ENCODE measurements at places on chromosomes 11 and 22.

DNA sequence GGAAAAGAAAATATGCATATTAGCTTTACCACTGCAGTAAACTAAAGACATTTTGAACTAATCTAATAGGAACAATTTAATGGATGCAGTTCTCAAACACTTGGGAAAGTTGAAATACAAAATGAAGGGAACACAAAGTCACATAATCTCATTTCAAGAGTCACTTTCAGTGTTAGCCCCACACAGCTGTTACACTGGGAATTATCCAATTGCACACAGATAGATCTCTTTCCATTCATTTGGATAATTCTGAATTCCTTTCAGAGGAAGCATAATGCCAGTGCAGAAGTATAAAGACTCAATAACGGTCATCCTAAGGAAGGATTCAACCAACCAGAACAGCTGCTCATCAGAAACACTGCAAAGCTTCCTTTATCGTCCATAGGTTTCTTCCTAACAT lies 173.3 kb downstream of the GRIA4 start:
- no peak for DNase-seq

GRCh38 chr11:76672431-76673175 lies 2.1 kb upstream of the LRRC32 start:
- no peak for DNase-seq

DNA sequence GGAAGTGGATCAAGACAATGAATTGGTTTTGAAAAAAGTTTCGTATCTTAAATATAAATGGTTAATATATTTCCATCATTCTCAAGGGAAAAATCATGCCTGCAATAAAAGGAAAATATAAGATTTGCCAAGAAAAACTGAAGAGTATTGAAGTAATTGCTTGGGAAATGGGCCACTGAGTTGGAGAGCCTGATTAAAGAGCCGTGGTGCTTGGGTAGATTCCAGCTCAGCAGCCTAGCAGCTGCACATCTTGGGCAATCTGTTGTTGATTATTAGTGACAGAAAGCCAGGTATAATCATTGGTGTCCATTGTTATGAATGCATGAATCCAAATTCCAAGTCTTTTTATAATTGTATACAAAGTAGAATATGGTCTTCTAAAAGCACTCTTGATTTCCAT lies 800.9 kb upstream of the CHORDC1 start:
- DNase-seq = no peak

DNA sequence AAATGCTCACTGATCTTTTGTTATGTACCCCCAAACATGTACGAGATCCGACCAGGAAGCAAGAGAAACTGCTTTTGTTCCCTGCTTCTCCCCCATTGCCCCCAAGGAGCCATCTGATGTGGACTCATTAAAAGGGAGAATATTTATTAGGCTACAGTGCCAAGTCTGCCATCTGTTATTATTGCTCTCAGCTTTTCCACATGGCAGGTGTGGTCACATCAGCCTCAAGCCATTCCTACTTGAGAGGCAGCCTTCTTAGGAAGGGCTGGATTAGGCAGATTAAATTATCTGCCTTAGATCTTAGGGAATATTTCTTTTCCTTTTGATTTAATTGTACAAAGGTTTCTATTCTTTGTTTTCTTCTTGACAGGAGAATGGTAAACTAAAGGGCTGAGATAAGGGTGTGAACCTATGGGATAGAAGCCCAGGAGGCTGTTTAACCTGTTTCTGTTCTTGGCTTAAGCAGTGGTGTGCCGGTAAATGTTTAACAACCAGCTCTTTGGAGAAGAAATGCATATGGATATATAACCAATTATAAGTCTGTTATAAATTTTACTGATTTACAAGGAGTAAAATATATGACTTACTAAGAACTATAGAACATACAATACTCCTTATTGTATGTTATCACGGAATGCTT lies 88.8 kb downstream of the PDHX start:
- no peak for DNase-seq

- no peak for DNase-seq
Measured at GRCh38 chr11:33935461-33936456, 43.9 kb upstream of the LMO2 start.

DNA sequence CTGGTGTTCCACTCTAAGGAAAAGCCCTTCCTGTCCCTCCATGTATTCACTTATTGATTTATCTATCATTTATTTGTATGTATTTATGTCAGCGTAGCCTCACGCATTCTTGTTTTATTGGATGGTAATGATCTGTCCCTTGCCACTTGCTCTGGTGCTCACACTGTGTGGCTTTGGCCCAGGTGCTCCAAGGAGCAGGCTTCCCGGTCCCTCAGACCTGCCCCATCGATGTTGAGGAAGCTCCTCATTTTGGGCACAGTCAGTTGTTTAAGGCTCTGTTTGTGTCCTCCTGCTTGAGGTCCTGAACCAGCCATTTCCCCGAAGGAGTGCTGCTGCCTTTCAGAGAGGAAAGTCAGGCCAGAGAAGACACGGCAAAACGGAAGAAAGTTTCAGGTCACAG lies 1485.4 kb downstream of the TBC1D22A start:
- DNase-seq = no peak

- no peak for DNase-seq
Measured at GRCh38 chr11:118059246-118059940, 17.5 kb upstream of the TMPRSS4 start.

DNA sequence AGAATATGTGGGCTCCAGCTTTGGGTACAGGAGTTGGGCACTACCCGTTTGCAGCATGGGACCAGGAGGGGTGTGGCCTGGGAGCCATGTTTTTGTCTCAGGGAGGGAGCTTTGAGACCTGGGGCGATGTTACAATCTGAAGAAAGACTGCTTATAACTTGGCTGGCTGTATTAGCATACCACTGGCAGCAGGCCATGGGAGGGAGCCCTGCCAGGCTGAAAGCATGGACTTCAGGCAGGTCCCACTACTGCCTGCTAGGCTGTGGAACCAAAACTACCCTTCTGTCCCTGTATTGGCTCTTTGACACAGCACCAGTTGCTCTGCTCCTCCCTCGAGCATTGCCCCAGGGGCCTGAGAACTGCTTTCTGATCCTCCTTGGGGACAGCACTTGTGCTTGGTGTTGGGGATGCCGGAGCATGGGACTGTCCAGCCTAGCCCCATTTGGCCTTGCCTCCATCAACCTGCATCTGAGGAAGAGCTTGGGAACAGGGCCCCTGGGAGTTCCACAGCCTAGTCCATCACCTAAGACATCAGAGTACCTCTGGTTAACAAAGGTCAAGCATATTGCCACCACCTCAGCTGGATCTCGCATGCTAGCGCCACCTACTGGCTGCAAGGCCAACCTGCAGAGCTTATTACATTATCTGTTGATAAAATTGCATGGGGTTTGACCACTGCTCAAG lies 217.4 kb downstream of the SBF2 start:
- no peak for DNase-seq

DNA sequence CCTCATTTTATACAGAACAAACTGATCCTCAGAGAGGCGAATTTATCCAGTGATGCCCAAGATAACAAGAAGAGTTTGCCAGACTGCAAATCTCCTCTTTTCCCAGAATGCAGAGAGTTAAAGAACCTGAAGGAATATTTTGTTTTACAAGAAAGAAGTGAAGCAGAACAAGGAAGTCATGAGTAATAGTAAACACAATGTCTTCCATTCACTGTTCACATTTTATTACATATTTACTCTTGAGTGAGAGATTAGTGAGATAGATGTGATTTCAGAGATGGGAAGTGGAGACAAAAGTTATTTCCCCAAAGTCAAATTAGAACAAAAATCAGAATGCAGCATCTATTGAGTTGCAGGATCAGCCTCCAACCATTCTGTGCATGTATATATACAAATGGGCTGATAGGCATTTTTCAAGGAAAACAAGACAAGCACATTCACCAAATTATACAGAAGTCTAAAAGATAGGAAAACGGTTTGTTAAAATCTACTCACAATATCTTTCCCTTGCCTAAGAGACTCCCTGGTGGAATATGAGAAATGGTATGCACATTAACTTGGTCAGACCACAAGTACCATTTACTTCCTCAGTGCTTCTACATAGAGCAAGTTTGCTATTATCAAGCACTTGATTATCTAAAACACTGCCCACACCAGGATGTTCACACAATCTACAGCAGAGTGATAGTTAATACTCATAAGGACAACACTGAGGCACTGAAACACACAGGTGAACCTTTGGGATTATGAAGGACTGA lies 12.0 kb downstream of the GUCY1A2 start:
- DNase-seq = no peak

DNA sequence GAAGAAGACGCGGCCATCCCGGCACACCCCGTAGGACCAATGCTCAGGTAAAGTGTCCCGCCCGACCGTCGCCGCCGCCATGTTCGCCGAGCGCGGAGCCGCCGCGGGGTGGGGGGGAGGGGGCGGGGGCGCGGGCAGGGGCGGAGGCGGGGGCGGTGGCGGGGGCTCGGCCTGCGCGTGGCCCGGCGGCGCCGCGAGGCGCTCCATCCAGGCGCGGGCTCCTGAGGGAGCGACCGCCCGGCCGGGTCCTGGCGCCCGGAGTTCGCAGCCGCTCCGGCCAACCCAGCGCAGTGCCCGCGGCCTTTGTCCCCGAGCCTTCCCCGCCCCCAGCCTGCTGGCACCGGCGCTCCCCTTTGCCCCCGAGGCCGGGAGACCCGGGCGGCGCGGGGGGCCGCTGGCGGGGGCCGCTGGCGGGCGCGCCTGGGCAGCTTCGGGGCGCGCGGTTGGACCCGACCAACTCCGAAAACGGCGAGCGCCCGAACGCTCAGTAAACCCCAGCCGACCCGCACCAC lies at the start of gene PLEKHA7:
TSS of gene PLEKHA7 (minus strand) at position 94 of the 512 bp plus-strand sequence. CDS start at position 81, 13 bp downstream.
- DNase-seq = no peak

GRCh38 chr11:36333897-36334296 lies 37.8 kb downstream of the PRR5L start:
- no peak for DNase-seq

DNA sequence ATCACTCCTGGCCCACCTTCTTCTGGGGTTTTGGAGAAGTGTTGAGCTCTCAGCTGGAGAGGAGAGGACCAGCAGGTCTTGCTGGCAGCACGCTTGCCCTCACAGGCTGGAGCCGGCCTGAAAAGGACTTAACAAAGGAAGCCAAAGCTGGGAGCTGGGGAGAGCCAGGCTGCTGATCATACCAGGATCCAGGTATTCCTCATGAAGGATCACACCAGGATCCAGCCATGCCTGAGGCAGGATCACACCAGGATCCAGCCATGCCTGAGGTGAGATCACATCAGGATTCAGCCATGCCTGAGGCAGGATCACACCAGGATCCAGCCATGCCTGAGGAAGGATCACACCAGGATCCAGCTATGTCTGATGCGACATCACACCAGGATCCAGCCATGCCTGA lies 17.0 kb downstream of the MRGPRD start:
- DNase-seq = no peak

- DNase-seq = no peak
Measured at GRCh38 chr22:22565981-22566380, 6.9 kb upstream of the PRAME start.

- no peak for DNase-seq
Measured at GRCh38 chr11:79390923-79391322, 49.9 kb downstream of the TENM4 start.

DNA sequence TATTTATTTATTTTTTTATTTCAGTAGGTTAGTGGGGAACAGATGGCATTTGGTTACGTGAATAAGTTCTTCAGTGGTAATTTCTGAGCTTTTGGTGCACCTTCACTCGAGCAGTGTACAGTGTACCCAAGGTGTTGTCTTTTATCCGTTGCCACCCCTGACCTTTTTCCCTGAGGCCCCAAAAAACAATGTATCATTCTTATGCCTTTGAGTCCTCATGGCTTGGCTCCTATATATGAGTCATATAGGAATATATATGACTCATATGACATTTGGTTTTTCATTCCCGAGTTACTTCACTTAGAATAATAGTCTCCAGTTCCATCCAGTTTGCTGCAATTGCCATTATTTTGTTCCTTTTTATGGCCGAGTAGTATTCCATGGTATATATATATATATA lies 763.9 kb downstream of the NTM start:
- DNase-seq = no peak

- DNase-seq = no peak
Measured at GRCh38 chr22:41521126-41521525, 23.1 kb downstream of the POLR3H start.

DNA sequence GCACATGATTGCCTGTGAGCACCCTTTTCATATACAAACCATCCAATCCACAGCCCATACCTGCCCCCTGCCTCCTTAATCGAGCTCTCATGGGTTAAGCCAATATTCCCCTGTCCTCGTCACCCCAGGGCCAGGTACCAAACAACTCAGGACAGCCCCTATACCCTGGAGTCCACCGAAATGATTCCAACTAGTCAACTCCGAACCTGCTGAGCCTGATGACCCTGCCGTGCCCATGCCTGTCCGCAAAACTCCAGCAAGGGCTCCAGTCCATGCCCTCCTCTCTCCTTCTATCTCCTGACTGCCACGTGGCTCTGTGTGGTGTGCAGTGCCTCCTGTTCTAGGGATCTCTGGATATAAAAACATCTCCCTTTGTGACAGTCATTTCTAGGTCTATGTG lies 35.5 kb upstream of the SYT13 start:
- no peak for DNase-seq

- DNase-seq = no peak
Measured at GRCh38 chr11:67090717-67091116, 28.3 kb upstream of the KDM2A start.

DNA sequence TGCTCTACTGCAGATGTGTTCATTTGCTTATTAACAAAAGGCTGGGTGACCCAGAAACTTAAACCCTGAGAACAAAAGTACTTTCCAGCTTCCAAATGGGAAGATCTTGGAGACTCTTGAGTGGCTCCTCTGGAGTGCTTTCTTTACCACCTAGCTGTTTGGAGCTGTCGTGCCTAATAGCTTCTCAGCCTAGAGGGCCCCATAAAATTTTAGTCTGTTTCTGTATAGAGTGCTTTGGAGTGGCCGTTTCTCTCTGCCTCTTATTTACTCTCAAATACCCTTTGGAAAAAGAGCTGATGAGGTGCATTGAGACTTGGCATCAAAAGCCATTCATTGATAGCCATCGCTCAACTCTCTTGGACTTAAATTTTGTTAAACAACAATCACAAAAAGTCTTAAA lies 50.7 kb downstream of the ZNRF3 start:
- no peak for DNase-seq

- no peak for DNase-seq
Measured at GRCh38 chr22:27952779-27953178, 33.7 kb upstream of the PITPNB start.

DNA sequence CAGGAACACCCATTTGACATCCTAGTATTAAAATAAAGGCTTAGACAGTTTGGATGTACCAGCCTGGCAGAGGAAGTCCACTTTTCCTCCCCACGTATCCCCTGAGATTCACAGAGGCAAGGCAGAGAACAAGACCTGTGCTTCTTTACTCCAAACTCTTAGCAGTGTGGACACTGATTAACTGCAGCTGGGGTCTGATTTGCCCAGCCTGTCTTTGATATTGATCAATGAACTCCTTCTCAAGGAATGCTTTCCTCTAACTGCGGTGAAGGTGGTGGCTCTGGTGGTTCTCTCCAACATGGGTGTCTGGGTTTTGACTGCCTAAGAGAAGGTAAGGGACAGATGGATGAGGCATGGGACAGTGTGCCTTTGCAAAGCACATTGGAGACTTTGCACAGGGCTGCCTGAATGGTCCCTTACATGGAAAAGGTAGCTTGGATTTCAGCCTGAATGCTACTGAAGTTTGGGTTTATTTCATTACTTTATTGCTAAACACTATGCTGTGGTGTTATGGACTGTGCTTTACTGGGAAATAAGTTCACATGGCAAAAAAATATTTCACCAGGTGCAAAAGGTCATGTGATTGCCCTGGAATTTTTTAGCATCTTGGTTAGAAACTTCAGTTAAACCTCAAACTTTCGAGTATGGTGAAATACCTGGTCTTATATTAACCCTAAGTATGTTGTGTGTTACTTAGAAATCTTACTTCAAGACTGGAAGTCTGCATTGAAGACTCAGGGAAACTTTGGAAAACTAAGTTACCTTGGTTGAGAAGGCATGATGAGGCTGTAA lies 1.8 kb downstream of the GAS2 start:
- no peak for DNase-seq

Data from fibroblast of skin of left biceps (primary cell).